GM23338 (cell line): ENCODE measurements at places on chromosomes 11 and 22. TPM values are rescaled to one million over a fixed set of nuclear protein-coding genes. Genes with fewer than 3 reads are reported as not detected.

OR52N5 gene
- not detected in 2 replicates for total RNA-seq

RPS19BP1 gene
- total RNA-seq = 153 and 169 TPM in 2 replicates

ELMOD1 gene
- total RNA-seq = 1.2 and 5.2 TPM in 2 replicates

CADM1 gene
- 18.0 and 26.1 TPM in 2 replicates for total RNA-seq

IFITM10 gene
- not detected in 2 replicates for total RNA-seq

PLAAT5 gene
- total RNA-seq = 10.4 and 11.6 TPM in 2 replicates

CCDC188 gene
- total RNA-seq = not detected in 2 replicates

DNA sequence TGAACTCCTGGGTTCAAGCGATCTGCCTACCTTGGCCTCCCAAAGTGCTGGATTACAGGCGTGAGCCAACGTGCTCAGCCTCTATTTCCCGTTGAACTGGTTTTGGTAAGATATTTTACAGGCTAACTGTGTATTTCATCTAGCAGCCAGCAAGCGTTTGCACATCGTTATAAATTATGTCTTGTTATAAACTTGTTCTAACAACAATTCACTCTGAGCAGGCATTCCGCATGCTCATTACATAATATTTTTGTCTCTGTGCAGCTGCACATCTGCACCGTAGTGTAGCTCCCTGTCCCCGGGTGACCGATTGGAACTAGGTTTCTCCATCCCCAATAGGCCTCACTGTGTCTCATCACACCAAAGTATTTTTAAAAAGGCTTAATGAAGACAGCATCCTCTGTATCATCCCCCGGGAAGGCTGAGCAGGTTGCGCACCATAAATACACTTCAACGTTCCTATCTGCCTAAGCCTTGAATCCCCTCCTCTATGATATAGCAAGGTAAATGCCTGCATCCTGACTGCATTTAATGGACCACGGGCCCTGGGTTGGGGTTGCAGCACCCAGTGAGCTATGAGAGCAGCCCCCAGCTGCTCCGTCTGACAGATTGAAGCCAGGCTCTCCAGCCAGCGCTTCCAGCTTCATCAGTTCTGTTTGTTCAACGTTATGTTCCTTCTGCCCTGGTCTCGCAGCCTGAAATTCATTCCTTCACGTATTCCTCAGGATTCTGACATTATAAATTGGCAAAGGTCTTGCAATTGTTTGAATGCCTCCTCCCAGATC is 47.7 kb downstream of the TST start:
- no peak overlapping the region for H3K4me3 ChIP-seq
- no peaks in the 10 kb centered on the region for H3K27me3 ChIP-seq
- no peaks in the 10 kb centered on the region for H3K36me3 ChIP-seq
- H3K27ac ChIP-seq = no peak overlapping the region
- H3K4me1 ChIP-seq = no peaks in the 10 kb centered on the region

DNA sequence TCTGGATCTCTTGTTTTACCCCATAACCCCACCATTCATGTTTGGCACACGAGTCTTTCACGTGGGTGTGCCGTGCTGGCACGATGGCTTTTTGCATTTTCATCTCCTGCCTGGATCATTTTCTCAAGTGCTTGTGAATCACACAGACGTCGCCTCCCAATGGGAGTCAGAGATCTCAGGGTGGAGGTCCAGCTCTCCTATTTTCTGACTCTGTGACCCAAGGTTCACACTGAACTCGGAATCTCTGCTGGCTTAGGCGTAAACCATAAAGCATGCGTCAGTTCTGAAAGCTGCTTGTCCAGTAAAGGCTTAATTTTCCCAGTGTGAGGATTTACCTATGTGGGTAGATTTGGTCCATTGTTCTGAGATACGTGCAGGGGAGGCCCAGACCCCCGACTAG is 16.0 kb upstream of the C22orf42 start:
- DNase-seq = no peak
- H3K4me3 ChIP-seq = peak overlapping the region; percentile 59; the same call in 1 of the 2 replicates
- H3K36me3 ChIP-seq = no peaks in the 10 kb centered on the region
- H3K27me3 ChIP-seq = peaks cover 37% of the 10 kb centered on the region
- H3K4me1 ChIP-seq = peaks cover 5% of the 10 kb centered on the region; the same call in 1 of the 2 replicates
- no peak overlapping the region for H3K27ac ChIP-seq

- H3K4me1 ChIP-seq = peaks cover 8% of the 10 kb centered on the region; the same call in 1 of the 2 replicates
- no peak overlapping the region for H3K27ac ChIP-seq
- peaks cover 11% of the 10 kb centered on the region; the same call in 1 of the 2 replicates for H3K27me3 ChIP-seq
- no peaks in the 10 kb centered on the region for H3K36me3 ChIP-seq
- DNase-seq = peak; percentile 89
Measured at GRCh38 chr11:44621140-44621681, 55.7 kb downstream of the CD82 start.

DNA sequence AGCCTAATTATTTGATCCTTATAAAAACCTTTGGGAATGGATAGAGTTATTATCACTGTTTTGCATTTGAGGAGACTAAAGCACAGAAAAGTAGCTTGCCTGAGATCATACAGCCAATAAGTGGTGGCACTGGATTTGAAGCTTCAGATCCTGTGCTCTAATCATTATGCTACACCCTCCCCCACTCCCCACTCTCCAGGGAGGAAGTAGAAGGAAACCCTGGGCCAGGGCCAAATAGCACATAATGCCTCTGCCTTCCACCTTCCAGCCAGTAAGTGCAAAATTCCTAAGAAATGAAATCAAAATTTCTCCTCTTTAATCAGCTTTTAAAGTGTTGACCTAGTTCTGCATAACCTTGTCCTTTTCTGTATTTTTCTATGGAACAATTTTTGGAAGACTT is 61.6 kb downstream of the SIK2 start:
- H3K4me1 ChIP-seq = peaks cover 5% of the 10 kb centered on the region; the same call in 1 of the 2 replicates
- no peak overlapping the region for H3K4me3 ChIP-seq
- DNase-seq = no peak
- no peak overlapping the region for H3K27ac ChIP-seq
- no peaks in the 10 kb centered on the region for H3K27me3 ChIP-seq
- H3K36me3 ChIP-seq = no peaks in the 10 kb centered on the region

- no peaks in the 10 kb centered on the region; the same call in 1 of the 2 replicates for H3K36me3 ChIP-seq
- no peaks in the 10 kb centered on the region; the same call in 1 of the 2 replicates for H3K4me1 ChIP-seq
- DNase-seq = no peak
- peak overlapping the region; percentile 84 for H3K4me3 ChIP-seq
- peaks cover 31% of the 10 kb centered on the region for H3K27me3 ChIP-seq
- no peak overlapping the region for H3K27ac ChIP-seq
Measured at GRCh38 chr22:50524676-50525103, 708 bp downstream of the SCO2 start.

DNA sequence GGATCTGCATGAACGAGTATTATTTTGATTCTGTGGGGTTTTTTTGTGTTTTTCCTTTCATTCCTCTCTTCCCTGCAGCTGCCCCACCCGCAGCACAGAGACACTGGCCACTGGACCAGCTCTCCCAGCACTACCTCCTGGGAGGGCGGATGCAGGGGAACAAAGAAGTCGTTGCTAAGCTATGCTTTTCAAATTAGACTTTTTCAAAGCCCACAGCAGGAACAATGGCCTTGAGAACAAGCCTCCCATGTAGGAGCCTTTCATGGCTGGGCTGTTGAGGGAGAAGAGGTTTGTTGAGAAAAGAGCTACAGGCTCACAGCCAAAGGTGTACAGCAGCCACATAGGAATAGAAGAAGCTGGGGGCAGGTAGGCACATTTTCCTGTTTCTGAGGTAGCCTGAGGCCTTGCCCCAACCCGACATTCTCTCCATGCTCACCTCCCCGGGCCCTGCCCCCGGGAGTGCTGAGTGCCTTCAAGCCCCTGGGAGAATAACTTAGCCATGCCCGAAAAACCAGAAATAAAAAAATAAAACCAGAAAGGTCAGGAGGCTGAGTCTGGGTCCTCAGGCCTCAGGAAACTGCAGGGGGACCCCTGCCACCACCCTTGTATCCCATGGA is 20.5 kb upstream of the SYT12 start:
- no peaks in the 10 kb centered on the region for H3K36me3 ChIP-seq
- H3K27me3 ChIP-seq = no peaks in the 10 kb centered on the region
- peak; percentile 79 for DNase-seq
- peaks cover 25% of the 10 kb centered on the region for H3K4me1 ChIP-seq
- H3K4me3 ChIP-seq = peak overlapping the region; percentile 22; the same call in 1 of the 2 replicates
- peak overlapping the region; percentile 67 for H3K27ac ChIP-seq

DNA sequence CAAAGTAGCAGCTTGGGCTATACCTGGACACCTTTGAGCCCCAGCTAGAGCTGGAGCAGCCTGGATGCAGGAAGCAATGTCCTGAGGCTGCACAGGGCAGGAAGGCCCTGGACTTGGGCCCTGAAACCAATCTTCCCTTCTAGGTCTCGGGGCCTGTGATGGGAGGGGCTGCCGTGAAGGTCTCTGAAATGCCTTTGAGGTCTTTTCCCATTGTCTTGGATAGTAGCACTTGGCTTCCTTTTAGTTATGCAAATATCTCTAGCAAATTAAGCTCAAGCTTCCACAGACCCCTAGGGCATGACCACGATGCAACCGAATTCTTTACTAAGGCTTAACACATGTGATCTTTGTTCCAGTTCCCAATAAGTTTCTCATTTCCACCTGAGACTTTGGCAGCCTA is 40.0 kb downstream of the LINC01488 start:
- H3K4me1 ChIP-seq = peaks cover 25% of the 10 kb centered on the region
- DNase-seq = peak; percentile 93
- no peaks in the 10 kb centered on the region for H3K27me3 ChIP-seq
- H3K27ac ChIP-seq = peak overlapping the region; percentile 78

GRCh38 chr11:35518766-35519165 is 6.7 kb downstream of the PAMR1 start:
- H3K36me3 ChIP-seq = no peaks in the 10 kb centered on the region
- no peak overlapping the region for H3K27ac ChIP-seq
- no peak overlapping the region for H3K4me3 ChIP-seq
- DNase-seq = no peak
- peaks cover 7% of the 10 kb centered on the region for H3K4me1 ChIP-seq

DNA sequence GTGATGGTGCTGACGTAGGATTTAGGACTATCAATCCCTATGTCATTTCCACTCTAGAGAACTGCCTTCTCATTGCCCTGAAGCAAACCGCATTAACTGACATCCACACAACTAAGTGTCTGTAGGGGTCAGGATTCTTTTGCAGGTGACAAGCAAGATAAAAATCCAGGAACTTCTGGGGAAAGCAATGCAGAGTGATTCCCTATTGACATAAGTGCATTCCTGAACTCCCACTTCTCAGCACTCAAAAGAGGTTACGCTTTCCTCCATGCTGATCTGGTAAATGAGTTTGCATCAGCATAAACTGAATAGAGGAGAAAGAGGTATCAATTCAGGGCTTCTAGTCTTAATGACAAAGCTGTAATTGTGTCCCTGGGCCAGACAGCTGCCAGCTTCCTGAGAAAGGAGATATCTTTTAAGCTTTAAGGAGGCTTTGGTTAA is 224.6 kb upstream of the ISX start:
- peaks cover 27% of the 10 kb centered on the region for H3K4me1 ChIP-seq
- H3K27ac ChIP-seq = peak overlapping the region; percentile 99
- H3K4me3 ChIP-seq = no peak overlapping the region
- peak; percentile 86 for DNase-seq
- no peaks in the 10 kb centered on the region for H3K27me3 ChIP-seq
- H3K36me3 ChIP-seq = no peaks in the 10 kb centered on the region

DNA sequence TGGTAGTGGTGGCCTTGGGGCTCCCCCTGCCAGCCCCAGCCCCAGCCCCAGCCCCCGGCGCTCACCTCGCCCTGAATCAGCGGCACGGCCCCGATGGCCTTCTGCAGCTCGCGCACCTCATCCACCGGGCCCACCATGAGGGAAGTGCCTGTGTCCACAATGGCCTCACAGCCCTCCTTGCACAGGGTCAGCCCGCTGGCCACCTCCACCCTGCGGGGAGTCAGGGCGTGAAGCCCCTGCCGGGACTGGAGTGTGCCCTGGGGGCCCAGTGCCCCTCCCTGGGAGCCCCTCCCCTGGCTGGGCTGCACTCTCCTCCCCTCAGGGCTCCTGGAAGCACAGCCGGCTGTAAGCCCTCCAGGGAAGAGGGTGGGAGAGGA is 3.5 kb upstream of the IFITM10 start:
- H3K4me3 ChIP-seq = no peak overlapping the region
- H3K27me3 ChIP-seq = peaks cover 17% of the 10 kb centered on the region
- DNase-seq = no peak
- no peaks in the 10 kb centered on the region; the same call in 1 of the 2 replicates for H3K4me1 ChIP-seq
- no peak overlapping the region for H3K27ac ChIP-seq

- H3K4me3 ChIP-seq = no peak overlapping the region
- no peaks in the 10 kb centered on the region for H3K36me3 ChIP-seq
- DNase-seq = no peak
- H3K27me3 ChIP-seq = no peaks in the 10 kb centered on the region
Measured at GRCh38 chr22:17726928-17727897, 47.1 kb downstream of the BID start.

DNA sequence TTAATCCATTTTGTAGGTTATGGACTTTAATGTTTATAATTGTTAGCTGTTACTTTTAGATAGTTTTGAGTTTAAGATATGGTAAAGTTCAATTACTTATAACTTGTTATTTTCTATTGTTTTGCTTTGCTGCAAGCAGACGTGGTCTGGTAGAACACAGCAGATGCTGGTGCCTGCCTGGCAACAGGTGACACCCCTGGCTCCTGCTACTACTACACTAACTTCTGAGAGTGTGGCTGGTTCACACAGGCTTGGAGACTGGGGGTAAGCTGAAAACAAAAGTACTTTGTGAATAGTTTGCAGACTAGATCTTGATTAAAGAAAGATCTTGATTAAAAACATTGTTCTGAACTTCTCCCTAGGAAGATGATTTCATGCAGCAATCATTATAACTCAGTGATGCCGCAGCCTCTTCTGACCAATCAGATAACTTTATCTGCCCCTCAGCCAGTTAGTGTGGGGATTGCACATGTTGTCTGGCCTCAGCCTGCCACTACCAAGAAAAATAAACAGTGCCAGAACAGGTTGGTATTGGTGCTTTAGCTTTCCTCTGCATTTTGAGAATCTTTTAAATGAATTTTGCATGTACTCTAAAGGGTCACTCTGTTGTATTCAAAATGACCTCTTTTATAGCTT is 90.4 kb downstream of the HIPK3 start:
- peaks cover 23% of the 10 kb centered on the region; the same call in 1 of the 2 replicates for H3K36me3 ChIP-seq
- no peak overlapping the region for H3K4me3 ChIP-seq
- no peaks in the 10 kb centered on the region for H3K27me3 ChIP-seq
- no peak for DNase-seq
- no peak overlapping the region for H3K27ac ChIP-seq
